ENCODE measurements at places on chromosomes 13 and 19. TPM values are rescaled to one million over a fixed set of nuclear protein-coding genes. Genes with fewer than 3 reads are reported as not detected.

GRCh38 chr19:46346821-46347571 is at the start of gene PPP5C:
Gene PPP5C, plus strand, starts transcription at chr19:46347087. Its CDS starts 10 bp downstream, at chr19:46347097.
- peak; percentile 99 for DNase-seq

DNA sequence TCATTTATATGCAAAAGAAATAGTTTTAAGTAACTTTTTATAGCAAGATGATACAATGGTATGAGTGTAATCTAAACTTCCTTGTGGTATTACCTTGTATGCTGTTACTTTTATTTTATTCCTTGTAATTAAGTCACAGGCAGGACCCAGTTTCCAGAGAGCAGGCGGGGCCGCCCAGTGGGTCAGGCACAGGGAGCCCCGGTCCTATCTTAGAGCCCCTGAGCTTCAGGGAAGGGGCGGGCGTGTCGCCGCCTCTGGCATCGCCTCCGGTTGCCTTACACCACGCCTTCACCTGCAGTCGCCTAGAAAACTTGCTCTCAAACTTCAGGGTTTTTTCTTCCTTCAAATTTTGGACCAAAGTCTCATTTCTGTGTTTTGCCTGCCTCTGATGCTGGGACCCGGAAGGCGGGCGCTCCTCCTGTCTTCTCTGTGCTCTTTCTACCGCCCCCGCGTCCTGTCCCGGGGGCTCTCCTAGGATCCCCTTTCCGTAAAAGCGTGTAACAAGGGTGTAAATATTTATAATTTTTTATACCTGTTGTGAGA is 10.2 kb downstream of the PLPPR3 start:
- DNase-seq = no peak

- peak; percentile 80 for DNase-seq
Observed at GRCh38 chr13:98937911-98938381, 39.9 kb downstream of the DOCK9 start.

Gene PSG1
- not detected for total RNA-seq

- no peak for DNase-seq
Observed at GRCh38 chr19:31555634-31556215, 206.5 kb upstream of the TSHZ3 start.
